ENCODE measurements at places on chromosomes 12 and 14.

GRCh38 chr14:74638966-74639365 lies 26.9 kb upstream of the LTBP2 start:
- DNase-seq: no peak

- no peak for DNase-seq
Observed at GRCh38 chr12:49662998-49663843, 39.9 kb downstream of the PRPF40B start.

GRCh38 chr12:22755629-22756028 lies 130.7 kb downstream of the ETNK1 start:
- DNase-seq: no peak

- DNase-seq: no peak
Observed at GRCh38 chr12:50425589-50426258, 25.0 kb downstream of the LARP4 start.

DNA sequence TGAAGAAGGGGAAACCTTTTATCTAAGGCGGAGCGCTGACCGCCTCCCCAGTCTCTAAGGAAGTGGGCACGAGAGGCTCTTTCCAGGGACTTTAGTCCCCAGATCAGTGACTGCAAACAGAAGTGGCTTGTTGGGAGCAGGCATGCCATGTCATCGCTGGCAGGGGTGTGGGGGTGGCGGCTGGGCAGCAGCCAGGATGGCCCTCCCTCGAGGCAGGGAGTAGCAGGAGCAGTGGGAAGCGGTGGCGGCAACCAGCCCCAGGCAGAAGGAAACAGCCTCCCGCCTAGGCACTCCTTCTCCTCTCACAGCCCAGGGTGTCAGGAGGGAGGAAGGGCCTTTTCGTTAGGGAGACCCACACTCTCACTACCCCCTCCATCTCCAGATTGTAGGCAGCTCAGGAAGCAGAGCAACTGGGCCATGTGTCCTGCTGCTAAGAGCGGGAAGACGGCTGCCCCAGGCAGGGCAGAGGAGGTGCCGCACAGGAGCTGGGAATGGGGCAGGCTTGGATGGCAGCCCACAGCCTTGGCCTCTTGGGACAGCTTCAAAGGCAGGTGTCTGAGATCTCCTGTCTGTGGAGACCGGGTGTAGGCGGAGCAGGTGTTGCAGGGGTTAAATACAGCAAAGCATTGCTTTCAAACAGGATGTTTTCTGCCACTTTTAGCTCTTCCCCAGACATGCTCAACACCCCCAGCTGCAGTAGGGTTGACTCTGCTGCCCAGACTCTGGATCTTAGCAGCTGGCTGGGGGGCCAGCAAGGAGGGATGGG lies 21.8 kb downstream of the VDR start:
- DNase-seq: no peak

GRCh38 chr14:51610771-51611170 lies 40.9 kb upstream of the FRMD6 start:
- no peak for DNase-seq

- DNase-seq: peak; percentile 95
Observed at GRCh38 chr12:110468214-110469048, at the start of the genes FAM216A and GPN3. Gene FAM216A, plus strand, starts transcription at chr12:110468845. Its CDS starts 31 bp downstream, at chr12:110468876. Gene GPN3, minus strand, starts transcription at chr12:110468257. Its CDS starts 54 bp downstream, at chr12:110468203.

DNA sequence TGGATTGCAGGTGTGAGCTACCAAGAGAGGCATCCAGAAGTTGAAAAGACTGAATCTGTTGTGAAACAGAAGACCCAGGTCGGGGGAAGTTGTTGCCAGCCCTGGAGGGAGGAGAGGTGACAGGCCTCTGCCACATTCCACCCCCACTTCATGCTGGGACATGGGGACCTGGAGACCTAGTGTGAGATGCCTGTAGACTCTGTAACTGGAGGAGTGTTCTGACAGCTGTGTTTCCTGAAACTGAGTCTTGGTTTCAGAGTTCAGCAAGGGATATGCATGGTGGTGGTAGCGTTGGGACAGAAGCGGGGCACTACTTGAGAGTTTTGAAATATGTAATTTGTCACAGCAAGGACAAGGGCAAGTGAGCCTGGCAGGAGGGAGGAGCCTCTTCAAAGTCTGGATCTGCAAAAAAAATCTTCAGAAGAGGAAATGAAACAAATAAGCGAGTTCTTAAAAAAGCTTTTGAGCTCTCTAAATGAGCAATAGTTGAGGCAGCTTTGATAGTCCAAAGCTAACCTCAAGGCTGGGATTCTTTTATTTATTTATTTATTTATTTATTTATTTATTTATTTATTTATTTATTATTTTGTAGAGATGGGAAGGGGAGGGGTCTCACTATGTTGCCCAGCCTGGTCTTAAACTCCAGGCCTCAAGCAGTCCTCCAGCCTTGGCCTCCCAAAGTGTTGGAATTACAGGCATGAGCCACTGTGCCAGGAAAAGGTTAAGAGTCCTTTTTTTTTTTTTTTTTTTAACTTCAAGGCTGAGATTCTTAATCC lies 58.9 kb upstream of the EEA1 start:
- no peak for DNase-seq

GRCh38 chr12:84793558-84794367 lies 118.8 kb downstream of the SLC6A15 start:
- no peak for DNase-seq

DNA sequence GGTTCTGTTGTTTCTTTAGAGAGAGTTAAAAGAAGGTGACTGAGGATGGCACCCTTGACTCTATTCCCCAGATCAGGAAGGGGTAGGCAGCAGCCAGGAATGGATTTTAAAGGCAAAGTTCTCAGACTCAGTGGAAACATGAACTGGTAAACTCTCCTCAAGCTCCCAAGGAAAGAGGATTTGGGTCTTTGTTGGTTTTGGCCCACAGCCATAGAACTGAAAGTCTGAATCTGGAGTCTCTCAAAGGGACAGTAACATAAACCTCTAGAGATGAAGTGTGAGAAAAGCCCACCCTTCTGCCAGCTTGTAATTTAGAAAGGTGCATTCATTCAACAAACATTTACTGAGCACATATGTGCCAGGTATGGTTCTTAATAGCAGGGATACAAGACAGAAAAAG lies 28.6 kb upstream of the BLTP3B start:
- DNase-seq: no peak

GRCh38 chr14:97350894-97351731 lies 553.9 kb downstream of the VRK1 start:
- no peak for DNase-seq

DNA sequence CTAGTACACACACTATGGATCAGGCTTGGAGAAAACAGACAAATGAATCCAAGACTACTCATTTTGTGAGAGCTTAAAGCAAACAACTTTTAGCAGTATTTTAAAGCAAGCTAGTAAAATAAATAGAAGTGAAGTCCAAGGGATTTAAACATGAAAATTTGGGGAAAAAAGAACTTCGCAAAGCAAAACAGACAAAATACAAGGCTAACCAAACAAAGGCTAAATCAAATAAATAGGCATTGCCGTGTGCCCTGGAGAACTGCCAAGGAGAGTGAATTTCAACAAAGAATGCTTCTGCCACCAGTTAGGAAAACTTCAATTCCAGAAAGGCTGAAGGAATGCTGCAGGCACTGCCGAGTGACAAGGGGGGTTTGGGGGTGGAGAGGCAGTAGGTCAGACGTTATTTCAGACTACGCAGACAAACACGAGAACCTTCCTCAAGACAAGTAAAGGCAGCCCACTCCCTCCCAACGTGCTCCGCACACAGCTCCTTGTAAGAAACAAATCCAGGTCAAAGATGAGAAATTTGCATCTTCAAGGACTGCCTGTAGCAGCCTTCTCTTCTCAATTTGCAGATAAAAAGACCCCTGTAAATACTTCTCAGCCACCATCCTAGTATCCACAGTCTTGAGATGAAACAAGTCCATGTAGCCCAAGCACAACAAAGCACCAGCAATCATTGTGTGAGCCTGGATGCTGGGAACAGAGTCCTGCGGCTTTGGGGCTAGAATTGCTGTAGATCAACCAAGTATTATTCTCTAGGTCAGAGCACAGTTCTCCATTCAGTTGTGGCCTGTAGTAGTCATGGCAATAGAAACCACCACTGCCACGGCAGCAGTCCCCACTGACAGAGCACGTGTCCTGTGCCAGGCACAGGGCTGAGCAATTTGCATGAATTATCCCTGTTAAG lies 43.3 kb downstream of the EFCAB11 start:
- peak; percentile 70 for DNase-seq

GRCh38 chr14:54440037-54440436 lies 1.1 kb downstream of the CNIH1 start:
- DNase-seq: no peak

DNA sequence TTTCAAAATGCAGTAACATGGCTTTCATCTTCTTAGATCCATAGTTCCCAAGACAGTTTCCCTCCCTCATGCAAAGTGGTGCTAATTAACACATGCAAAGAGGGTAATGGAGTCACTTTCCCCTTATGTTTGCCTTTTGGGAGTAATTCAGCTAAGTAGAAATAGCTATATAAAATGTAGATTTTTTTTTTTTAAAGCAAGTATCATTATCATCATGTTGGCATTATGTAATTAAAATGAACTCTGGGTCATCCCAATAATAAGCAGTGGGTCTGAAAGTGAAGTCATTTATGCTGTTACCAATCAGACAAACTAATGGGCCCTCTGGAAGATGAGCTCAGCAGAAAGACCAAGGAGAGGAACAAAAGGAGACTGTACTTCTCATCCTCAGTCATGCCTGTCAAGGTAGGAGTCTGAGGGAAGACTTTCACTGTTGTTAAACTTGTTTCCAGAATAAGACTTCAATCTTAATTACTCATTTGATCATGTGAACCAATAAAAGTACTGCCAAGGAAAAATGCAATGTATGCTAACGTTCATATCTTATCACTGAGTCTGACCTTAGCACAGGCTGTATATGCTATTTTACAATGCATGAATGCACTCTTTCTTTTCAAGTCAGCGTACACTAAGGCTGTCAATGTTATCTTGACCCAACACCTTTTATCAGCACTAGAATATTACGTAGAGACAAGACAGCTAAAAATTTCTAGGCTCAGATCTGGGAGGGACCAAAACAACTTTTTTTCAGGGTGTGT lies 26.8 kb downstream of the AREL1 start:
- no peak for DNase-seq

GRCh38 chr14:100820957-100821356 lies 5.0 kb upstream of the MEG3 start:
- DNase-seq: no peak

- no peak for DNase-seq
Observed at GRCh38 chr12:6534945-6535696, 804 bp downstream of the GAPDH start.

GRCh38 chr12:91871751-91872150 lies 273.9 kb downstream of the BTG1 start:
- no peak for DNase-seq

- no peak for DNase-seq
Observed at GRCh38 chr12:126960709-126961108, 1306.3 kb upstream of the TMEM132C start.

- DNase-seq: no peak
Observed at GRCh38 chr12:87150969-87151662, 878.1 kb downstream of the C12orf50 start.

Measured in substantia nigra (tissue), 51 donors.